ENCODE measurements at places on chromosomes 11 and 22.

GRCh38 chr11:27875831-27876775 lies 175.8 kb upstream of the BDNF start:
- no peak for DNase-seq

- DNase-seq, result no peak
These were observed 2392.8 kb upstream of the RAG2 start for GRCh38 chr11:38990841-38991240.

DNA sequence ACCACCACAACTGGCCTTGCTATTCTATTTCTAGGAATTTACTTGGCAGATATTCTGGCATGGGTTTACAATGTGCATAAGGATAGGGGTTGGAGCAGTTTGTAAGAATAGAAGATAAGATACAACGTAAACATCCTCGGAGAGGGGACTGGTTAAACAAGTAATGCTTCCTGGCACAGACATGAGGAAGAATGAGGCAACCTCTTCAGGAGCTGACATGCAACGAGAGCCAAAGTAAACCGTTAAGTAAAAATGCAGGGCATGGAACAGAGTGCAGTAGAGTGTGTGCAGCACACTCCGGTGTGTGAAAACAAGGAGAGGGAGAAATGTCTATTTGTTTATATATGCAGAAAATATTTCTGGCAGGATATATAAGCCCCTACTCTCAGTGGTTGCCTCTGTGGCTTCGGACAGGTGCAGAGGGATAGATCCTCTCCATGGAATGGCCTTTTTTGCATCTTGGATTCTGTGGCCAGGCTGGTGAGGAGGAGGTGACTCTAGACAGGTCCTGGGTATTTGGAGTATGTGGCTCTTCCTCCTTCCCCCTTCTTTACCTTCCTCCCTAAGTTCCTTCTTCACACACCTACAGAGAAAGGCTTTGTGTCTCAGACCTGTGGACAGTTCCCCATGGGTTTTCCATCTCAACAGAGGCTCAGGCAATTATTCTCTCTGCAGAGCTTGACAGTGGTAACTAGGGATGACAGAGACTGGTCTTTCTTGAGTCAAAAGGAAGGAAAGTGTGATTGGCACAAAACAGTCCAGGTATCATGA lies 2.5 kb downstream of the RAB36 start:
- no peak for DNase-seq

GRCh38 chr22:32411402-32411801 lies 645 bp downstream of the RTCB start:
- no peak for DNase-seq

- DNase-seq, result no peak
These were observed 169.5 kb downstream of the BLID start for GRCh38 chr11:121946514-121946913.

DNA sequence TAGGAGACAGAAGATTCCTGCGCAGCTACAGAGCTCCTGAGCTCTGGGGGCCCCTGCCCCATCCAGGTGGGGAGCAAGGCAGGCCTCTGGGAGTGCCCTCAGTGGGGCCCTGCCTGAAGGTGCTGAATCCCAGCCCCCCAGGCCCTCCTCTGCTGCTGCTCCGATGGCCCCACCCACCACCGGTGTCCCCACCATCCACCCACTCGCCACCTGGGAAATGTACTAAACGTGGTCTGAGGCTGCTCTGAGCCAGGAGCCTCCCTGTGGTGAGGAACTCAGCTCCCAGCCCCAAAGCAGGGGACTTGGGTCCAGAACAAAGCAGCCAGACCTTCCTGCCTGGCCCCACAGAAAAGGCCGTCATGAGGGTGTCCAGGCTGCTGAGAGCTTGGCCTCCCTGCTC lies 289.4 kb downstream of the CTTN start:
- DNase-seq, result no peak

DNA sequence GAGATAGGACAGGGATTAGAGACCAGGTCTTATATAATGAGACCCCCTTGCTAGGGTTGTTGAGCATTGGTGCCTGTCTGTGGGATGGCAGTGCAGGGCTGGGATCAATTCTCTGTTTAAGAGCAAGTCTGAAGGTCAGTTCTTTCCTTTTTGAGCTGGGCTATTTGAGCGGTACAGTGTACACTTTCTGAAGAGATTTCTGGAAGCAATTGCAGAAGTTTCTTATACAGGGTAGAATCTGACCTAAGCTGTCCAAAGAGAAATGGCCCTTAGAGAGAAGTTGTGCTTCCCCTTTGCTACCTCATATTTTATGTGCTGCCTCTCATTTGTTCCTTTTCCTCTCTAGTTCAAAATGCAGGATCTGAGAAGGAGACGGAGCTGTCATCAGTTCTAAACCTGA lies 35.8 kb downstream of the CSTPP1 start:
- DNase-seq, result no peak

GRCh38 chr22:22235558-22235957 lies 9.0 kb upstream of the VPREB1 start:
- no peak for DNase-seq

DNA sequence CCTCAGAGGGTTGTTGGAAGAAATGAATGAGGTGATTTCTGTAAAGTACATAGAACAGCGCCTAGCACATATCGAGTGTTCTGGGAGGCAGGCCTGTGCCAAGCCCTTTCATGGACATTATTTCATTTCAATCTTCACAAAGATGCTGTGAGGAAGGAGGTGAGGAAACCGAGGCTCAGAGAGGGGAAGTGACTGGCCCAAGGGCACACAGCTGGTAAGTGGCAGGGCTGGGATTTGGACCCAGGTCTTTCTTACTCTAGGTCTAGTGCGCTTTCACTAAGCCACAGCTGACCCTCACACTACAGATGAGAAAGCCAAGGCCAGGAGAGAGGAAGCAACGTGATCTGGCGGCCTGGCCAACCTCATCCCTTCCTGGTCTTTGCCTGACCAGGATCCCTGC lies 2.0 kb downstream of the PELI3 start:
- no peak for DNase-seq

DNA sequence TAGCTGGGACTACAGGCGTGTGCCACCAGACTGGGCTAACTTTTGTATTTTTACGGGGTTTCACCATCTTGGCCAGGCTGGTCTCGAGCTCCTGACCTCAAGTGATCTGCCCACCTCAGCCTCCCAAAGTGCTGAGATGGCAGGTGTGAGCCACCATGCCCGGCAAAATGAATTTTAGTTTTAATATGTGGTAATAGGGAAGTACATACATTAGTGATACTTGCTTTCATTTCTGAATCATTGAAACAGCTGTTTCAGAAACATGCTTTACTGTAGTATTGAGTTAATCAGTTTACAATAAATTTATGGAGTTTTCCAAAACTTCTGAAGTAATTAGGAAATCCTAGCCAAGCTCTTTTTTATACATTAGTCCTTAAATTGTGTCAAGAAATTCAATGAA lies 15.6 kb downstream of the PCF11 start:
- no peak for DNase-seq

DNA sequence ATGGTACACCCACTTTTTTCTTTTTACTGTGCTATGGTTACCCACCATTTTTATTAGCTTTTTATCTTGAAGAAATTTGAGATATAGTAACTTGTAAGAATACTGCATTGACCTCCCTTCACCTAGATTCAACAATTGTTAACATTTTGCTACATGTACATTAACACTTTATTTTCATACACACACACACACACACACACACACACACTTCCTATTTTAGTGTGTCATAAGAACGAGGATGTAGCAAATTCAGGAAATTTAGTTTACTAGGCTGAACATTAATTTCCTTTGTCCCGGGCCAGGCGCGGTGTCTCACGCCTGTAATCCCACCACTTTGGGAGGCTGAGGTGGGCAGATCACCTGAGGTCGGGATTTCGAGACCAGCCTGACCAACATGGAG lies 1.1 kb upstream of the ATP6V1E1 start:
- no peak for DNase-seq

- DNase-seq, result no peak
These were observed 40.7 kb downstream of the ZNRF3 start for GRCh38 chr22:28923826-28924732.

- DNase-seq, result no peak
These were observed 47.3 kb downstream of the TENM4 start for GRCh38 chr11:79393362-79394043.

DNA sequence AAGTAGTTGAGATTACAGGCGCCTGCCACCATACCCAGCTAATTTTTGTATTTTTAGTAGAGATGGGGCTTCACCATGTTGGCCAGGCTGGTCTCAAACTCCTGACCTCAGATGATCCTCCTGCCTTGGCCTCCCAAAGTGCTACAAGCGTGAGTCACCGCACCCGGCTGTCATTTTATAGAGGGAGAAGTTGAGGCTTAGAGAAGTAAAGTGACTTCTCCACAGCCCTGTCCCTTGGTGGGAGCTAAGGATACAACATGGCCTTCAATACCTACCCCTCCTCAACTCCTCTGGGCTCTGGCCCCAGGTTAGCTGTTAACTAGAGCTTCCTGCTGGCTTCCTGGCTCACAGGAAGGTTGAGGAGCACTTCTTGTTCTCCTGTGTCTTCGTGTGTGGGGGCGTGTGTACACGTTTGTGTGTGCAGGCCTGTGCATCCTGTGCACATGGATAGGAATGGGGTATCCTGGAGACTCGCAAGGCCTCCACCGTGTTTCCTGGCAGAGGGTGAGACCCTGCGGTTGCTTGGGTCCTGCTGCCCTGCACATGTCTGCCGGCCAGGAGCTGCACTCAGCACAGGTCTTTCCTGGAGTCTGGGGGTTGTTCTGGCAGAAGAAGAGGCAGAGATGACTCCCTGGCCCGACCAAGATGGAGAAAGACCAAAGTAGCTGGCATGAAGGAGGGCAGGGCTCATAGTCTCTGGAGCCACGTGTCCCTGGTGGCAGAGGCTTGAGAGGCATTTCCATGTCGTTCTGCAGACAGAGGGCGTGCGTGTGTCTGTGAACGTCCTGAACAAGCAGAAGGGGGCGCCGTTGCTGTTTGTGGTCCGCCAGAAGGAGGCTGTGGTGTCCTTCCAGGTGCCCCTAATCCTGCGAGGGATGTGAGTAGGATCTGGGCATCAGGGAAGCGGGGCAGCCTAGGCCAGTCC lies 2.4 kb downstream of the SIDT2 start:
- DNase-seq, result peak; percentile 12

DNA sequence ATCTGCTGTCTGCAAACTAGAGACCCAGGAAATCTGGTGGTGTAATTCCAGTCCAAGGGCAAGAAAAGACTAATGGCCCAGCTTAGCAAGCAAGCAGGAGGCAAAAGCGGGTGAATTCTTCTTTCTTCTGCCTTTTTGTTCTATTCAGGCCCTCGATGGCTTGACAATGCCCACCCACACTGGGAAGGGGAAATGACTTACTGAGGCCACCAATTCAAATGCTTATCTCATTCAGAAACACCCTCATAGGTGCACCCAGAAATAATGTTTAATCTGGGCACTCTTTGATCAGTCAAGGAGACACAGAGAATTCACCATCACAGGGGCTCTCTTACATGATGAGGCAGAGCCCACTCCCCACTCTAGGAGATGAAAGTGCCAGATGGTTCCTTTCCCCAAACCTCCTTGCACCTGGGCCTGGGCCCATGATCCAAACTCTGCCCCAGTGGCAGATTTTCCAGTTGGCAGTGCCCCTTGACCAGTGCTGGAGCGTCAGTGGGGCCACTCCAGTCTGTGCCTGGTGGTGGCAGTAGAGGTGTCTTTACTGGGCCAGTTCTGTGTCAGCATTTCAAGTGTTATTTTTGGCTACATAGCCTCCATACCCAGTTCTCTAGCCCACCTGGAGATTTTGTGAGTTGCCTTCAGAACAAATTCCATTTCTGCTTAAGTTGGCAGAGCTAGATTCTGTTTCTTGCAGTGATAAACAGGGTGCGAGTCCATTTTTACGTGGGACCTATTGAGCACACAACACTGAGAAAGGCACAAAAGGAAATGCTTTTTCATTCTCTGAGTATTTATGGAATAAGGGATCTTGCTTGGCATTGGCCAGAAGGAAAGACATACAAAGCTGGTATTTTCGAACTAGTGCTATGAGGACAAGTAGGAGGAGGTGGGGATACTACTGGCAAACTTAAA lies 7.5 kb downstream of the ELMOD1 start:
- DNase-seq, result no peak

- DNase-seq, result no peak
These were observed 699 bp downstream of the AIFM3 start for GRCh38 chr22:20967697-20968211.

GRCh38 chr11:128624269-128625175 lies 37.2 kb upstream of the ETS1 start:
- no peak for DNase-seq

DNA sequence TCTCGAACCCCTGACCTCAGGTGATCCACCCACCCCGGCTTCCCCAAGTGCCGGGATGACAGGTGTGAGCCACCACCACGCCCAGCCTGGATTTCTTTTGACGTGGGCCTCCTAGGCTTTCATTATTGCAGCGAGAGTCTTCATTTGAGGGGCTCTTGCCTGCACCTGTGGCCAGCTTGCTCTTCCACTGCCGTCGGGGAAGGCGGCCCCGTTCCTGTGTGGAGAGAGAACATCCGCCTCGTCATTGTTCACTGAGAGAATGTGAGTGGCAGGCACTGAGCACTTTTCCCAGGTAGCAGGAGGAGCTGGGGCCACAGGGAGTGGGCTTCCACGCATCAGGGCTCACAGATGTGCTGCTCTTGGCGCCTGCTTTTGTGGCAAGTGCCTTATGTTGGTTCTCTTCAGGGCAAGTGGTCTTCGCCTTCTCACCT lies 365.0 kb downstream of the TBC1D22A start:
- no peak for DNase-seq

GRCh38 chr11:117221775-117222517 lies 9.9 kb downstream of the PCSK7 start:
- no peak for DNase-seq

- DNase-seq, result no peak
These were observed 1.3 kb downstream of the MACROD1 start for GRCh38 chr11:64164392-64165312.

- no peak for DNase-seq
These were observed 207.9 kb downstream of the DYNC2H1 start for GRCh38 chr11:103317118-103317517.

- peak; percentile 13 for DNase-seq
These were observed 21.5 kb downstream of the PICALM start for GRCh38 chr11:86047275-86047991.

- no peak for DNase-seq
These were observed 589 bp downstream of the SCGB1A1 start for GRCh38 chr11:62419314-62419929.

DNA sequence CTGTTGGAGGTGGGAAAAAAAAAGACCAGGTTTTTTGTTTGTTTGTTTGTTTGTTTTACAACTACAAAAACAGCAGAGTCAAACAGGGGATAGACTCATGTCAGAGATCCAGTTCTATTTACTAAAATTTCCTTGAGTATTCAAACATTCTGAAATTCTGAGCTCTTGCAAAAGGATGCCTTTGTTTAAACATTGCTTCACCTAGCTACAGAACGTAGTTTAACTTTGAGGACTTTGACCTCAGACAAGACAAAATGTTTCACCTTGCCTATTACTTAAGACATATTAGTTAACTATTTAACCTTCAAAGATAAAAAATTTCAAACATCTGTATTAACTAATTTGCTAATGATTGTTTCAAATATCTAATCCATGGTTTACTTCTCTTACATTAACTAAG lies 36.1 kb upstream of the GLYATL2 start:
- DNase-seq, result no peak

- DNase-seq, result no peak
These were observed 17.1 kb downstream of the TOM1 start for GRCh38 chr22:35316751-35317150.

GRCh38 chr11:127133061-127133460 lies 132.5 kb upstream of the KIRREL3 start:
- no peak for DNase-seq
